Stimulated activated CD4-positive, alpha-beta T cell treated with anti-CD3 and anti-CD28 coated beads, Interleukin-2, amount 100 ng/mL, for 24 hours (primary cell): ENCODE measurements at places on chromosomes 1 and 21.

- DNase-seq: no peak
Observed at GRCh38 chr1:79388694-79389361, 382.3 kb upstream of the ADGRL4 start.

DNA sequence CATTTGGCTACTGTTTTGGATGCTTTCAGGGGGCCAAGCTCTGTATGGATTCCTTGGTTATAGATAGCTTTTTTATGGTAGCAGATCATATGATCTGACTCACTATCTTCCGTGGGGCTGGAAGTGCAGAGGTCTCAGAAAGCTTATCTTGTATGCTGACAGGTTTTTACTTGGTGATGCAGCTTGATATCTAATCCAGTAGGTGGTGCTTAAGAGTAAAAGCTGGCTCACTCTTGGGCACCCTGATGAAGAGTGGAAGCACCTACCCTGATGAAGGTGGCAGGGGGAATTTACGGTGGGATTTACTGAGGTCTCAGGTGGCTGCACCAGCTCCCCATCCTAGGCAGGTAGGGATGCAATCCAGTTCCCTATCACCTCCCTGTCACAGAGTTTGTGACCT, 151.2 kb downstream of the PTBP2 start:
- DNase-seq: no peak

DNA sequence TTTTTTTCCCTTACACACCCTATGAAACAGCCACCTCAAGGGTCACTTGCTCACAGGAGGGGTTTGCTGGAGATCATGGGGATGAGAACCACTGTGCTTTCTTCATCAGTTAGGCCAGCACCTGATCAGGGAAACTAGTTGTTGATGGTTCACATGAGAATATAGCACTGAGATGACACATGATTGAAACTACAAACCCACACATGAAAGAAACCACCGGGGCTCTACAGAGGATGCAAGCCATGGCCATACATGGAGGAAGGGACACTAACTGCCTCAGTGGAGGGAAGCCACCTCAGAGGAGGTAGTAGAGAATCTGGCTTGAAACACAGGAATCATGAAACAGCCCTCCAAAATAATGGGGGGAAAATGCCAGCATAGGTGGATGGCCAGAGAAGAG, 63.2 kb downstream of the PRKAB2 start:
- DNase-seq: no peak

DNA sequence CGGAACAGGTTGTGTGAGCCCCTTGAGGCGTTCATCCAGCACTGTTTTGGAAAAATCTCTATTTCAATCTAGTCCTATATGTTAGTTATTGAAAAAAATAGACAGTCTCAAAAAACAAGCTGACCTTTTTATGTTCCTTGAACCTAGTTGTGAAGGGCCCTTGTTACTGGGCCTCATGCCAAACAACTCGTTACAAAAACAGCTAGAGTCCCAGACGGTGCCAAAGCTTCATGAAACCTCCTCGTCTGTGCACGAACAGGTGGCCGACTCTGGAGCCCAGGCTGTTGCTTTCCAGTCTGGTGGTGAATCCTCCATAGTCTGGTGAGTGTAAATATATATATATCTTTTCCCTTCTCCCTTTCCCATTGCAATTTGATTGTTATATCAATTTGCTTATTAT, at the start of gene CHIA:
Gene CHIA (plus strand): TSS at position 222 of the 400 bp plus-strand sequence. CDS start 19,617 bp downstream, outside the sequence.
- no peak for DNase-seq

DNA sequence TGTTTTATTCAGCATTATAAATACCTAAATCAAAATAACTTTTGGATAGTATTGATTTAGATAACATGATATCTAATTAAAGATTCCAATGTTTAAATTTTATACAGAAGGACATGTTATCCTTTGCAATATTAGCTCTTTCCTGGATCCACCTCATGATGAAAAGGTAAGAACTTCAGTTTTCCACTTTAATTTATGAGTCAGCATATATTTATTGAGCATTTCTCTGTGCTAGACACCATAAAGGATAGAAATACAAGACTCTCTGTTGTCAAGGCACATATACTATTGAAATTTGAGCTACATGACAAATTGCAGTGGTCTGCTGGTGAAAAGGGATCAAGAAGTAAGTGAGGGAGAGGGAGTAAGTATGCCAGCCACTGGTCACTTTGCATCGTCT, 68.1 kb upstream of the EXO1 start:
- no peak for DNase-seq

DNA sequence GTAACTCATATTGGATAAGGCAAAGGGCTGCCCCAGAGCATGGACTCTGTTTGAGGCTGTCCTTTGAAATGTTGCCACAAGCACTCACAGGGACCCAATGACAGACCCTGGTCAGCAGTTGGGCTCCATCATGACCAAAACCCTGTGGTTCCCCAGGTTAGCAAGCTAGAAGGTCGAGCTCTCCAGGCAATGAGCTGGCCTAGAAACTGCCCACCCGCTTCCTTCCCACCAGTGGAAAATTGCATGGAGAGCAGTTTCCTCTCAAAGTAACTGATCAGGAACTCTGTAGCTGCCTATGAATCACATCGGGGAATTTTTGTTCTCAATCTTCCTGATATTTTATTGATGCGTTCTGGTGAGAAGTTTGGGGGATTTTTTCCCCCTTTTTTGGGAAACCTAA, 52.8 kb downstream of the FHAD1 start:
- DNase-seq: no peak
